D341Med (cell line): ENCODE measurements at places on chromosomes 13 and 19.
A peak's percentile ranks its signal among the peaks of the same experiment; 100 is the strongest.

- DNase-seq = no peak
Measured at GRCh38 chr13:110329798-110330461, 22.8 kb downstream of the COL4A2 start.

DNA sequence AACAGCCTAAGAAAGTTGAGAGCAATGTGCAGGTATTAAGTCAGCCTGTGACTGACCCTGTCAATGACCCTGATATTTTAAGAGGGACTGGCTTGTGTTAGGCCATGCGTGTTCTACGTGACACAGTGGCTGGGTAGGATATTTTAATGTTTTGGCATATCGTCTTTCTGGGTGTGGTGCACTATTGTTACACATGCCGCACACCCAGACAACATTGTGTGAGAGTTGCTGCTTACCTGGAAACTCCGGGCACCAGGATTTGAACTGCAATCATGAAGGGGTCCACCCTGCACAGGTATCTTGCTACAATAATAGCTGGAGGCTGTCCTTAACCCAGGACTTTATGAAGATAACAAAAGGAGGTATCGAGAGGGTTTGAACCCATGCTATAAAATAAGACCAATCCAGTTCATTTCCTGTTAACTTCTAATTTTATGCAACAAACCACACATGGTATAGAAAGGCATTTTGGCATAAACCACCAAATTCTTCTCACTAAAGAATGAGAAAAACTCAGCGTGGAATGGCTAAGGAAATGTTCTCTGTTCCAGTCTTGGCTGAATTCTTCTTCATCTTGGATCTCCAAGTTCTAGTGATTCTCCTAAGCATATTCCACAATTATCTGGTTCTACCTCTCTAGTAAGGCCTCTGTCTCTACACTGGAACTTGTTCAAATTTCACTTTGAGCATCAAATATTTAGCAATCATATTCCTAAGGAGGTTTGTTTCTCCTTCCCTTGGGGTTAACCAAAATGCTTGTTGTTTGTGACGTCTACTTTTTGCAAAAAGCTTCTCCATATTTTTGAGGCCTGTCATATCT, 38.7 kb upstream of the POMP start:
- DNase-seq = no peak

- no peak for DNase-seq
Measured at GRCh38 chr13:99982731-99983498, 1.3 kb downstream of the ZIC2 start.

DNA sequence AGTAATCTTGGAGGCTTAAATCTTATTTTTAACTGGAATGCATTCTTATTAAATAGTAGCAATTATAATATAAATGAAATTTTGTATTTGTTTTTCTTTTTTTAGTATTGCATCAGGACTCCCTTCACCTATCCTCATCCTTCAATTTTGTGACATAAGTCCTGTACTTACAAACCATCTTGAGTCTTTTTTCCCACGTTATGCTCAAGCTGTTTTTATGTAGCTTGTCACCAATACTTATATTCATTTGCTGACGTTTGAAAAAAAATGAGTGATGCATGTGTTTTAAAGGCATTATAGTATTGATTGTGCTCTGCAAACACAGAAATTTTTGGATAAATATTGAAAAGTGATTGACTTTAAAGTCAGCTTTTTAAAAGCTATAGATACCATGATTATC, 888 bp downstream of the GPR18 start:
- no peak for DNase-seq

- peak; percentile 100 for DNase-seq
Measured at GRCh38 chr19:13905634-13906520, at the start of the genes BRME1 and CC2D1A. TSS of gene BRME1 (minus strand) at chr19:13906117. CDS start at chr19:13904892, 1,225 bp downstream. TSS of gene CC2D1A (plus strand) at chr19:13906201. CDS start at chr19:13906442, 241 bp downstream.

GRCh38 chr13:27425158-27425917, 919 bp downstream of the GTF3A start:
- no peak for DNase-seq

DNA sequence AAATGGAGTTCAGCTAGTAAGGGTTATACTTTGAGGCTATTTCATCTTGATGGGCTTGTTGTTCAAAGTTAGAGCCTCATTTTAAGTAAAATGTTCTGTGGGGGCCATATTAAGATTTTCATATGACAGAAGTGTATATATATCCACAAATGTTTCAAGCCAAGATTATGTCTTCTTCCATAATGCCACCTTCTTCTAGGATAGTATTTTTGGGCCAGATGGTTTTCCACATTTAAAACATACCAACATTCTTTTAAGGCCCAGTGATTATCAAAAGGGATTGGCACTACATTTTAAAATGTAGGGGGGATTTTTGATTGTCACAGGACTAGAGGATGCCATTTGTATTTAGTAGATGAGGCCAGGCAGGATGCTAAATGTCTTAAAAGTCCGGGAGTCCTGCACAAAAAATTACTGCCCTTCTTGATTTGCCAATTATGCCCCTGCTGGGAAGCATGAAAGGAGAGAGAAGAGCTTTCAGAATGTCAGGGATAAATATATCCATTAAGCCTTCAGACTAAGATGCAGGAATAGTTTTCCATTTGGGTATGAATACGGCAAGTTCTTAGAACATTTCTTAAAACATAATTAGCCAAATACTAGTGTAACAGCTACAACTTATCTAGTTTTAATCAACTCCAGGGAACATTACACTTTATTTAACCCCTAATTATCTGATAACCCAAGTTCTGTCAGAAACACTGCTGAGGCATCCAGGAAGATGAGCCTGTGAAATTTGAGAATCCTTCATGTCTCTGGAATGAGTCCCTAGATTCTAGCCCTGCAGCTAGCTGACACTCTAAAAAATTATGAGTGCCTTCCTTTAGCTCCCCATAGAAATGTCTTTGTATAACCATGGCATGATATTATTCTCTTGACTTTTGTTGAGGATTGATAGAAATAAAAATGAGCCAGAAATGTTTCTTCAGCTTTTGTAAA, 34.0 kb downstream of the ITM2B start:
- no peak for DNase-seq

DNA sequence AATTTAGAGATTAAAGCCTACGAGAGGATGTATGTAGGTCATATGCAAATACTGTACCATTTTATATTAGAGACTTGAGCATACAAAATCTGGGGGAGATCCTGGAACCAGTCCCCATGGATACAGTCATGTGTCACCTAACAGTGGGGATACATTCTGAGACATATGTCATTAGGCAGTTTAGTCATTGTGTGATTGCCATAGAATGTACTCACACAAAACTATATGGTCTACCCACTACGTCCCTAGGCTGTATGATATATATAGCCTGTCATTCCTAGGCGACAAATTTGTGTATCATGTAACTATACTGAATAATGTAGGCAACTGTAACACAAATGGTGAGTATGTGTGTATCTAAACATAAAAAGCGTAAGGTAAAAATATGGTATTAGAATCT, 62.8 kb downstream of the WDFY2 start:
- no peak for DNase-seq

DNA sequence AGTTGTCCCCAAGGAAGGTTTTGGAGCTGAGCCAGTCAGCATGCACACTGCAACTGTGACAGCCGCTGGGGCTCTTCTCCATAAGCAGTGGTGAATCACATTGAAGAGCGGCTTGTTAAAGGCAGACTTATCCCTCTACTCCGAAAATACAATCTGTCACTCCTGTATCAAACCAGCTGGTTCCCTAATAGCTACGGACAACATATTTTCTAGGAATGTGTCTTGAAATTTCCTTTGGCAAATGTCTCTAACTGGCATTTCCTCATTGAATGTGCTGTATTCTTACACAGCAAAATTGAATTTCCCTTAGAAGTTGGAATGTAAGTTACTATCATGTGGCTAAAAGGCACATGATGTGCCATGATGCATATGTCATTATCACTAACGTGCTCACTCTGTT, 104.0 kb upstream of the GPR12 start:
- DNase-seq = no peak

DNA sequence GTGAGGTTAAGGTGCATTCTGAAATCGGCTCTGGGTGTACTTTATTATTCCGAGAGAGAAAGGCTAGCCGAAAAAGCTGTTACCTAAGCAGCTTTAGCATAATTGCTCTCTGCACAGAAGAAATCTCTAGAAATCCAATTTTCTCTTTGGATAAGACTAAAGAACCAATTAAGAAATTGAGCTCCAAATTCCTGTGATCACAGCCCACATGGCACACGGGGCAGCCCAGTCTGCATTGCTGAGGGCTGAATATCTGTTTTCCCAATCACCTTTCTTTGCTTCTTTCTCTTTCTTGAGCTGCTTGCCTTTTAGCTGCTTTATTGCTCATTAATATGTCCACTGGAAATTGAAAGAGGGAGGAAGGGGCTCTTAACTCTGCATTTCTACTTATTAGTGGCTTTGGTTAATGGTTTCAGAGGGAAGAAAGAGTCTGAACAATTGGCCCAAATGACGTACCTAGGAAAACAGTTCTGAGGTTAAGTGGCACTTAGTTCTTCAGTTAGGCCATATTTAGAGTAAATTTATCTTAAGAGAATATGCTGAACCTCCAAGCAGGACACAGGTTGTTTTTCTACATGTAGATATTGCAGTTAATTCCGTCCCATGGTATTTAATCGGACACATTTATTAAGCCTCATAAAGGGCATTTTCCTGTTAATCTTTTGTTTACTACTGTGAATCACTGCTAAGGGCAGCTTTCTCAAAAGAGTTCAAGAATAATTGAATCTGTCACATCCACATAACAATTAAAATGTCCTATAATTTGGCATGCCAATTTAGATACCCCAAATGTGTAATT, 265.7 kb downstream of the ABCC4 start:
- peak; percentile 67 for DNase-seq

DNA sequence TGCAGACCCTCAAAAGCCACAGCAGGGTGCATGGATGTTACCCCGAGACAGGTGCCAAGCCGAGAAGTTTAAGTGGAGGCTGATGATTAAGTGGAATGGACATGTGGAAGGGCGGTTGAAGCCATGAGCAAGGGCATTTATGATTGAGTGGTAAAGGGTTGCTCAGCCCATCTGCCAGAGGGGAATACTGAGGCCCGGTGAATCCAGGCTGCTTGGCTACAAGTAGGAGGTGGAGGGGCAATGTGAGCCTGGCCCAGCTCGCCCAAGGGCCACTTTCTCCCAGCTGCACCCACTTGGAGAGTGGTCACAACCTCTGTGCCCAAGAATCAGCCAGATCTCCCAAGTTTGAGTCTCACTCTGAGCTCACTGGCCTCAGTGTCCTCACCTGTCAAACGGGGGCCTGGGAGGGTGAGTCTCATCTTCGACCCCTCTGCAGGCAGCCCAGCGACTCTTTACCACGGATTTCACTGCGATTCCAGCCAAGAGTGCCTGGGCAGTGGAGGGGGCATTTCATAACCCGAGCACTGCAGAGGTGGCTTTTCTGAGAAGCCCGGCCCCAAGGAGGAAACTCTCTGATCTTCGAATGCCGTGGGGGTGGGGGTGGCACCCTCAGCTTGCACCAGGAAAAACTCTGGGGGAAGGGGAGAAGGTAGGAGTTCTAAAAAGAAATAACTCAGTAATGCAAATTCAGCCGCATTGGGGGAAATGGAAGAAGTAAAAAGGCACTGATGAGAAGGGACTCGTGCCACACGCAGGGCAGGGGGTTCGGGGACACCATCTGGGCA, 62.9 kb upstream of the KLF2 start:
- DNase-seq = no peak

GRCh38 chr19:47315125-47315821, 5.6 kb downstream of the C5AR1 start:
- DNase-seq = no peak

DNA sequence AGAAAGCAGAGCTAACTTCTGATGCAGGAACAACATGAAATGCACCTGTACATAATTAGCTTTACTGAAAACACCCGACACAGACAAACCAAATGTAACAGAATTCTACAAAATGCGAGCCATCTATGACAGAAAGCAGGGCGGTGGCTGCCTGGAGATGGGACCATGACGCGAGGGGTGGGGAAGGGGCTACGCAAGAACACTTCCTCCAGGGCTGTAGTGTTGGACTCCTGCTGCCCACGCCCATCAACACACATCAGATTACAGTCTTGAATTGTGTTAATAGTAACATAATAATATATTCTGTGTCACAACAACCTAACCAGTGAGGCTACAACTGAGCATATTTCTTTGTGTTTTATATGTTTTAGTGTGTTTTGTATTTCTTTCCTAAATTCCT, 103.2 kb downstream of the SPACA7 start:
- no peak for DNase-seq

DNA sequence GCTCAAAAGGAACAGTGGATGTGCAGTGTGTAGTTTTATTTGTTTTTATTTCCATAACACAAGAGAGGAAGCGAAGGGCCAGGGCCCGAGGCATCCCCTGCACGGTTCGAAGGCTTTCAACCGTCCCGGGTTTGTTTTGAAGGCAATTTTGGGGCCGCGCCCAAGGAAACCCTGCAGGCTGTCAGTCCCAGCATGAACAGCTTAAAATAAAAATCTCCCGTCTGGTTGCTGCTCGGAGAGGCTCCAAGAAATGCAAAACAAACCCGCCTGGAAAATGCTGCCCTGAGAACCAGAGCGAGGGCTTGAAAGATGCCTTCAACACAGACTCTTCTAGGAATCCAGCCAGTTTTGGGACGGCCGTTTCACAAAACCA, 16.0 kb downstream of the LSM4 start:
- peak; percentile 9 for DNase-seq

- no peak for DNase-seq
Measured at GRCh38 chr13:110162866-110163658, 143.9 kb downstream of the COL4A1 start.

- no peak for DNase-seq
Measured at GRCh38 chr13:26382835-26383234, 128.9 kb downstream of the CDK8 start.

DNA sequence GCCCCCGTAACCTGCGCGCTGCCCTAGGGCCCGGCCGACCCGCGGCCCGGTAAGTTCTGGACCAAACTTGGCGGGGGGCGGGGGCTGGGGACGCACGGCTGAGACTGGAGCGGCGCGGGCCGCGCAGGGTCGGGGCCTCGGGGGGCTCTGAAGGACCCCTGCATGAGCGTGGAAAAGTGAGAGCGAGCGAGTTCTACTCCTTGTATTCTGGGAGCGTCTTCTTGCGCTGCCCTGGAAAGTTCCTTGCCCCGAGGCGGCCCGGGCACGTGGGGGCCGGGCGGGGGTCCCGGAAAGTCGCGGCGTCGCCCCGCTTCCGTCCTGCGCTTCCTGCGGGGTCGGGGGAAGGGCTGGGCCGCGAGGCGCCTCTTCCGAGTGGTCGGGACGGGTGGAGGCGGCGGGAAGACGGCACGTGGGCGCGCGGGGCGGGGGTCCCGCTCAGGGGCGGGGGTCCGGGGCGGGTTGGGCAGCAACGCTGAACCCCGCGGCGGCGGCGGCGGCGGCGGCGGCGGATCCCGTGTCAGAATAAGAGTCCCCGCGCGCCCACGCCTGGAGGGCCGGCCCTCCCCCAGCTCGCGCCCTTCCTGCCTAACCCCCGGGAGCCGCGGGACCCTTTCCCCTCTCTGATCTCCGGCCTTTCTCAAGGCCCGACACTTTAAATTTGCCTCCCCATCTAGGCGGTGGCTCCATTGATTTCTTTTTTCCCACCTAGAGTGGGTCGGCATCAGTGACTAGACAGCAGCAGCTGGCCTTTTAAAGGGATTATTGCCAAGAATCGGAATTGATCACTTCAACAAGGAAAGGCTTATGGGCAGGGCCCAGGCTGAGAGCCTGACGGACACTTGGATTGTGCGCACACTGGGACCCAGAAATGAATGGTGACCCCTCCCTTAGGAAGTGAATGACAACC, 749 bp downstream of the GATAD2A start:
- peak; percentile 77 for DNase-seq
